Stimulated activated naive CD4-positive, alpha-beta T cell (primary cell): ENCODE measurements at places on chromosomes 11 and 22.

DNA sequence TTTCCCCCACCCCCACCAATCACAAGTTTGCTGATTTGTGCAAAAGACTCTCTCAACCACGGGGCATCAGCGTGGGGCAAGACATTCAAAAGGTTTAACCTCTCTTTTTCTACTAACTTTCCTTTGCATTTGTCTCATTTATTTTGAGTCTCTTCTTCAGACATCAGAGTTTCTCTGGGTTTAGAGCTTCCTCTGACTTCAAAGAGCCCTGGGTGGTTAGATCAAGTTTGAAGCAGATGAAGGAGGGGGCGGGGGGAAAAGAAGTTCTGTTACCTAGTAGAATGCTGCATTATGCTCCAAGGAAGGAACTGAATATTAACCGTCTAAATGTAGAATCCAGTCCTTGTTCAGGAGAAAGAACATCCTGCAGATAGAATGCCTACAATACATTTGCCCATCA lies 24.5 kb downstream of the GAS2 start:
- no peak for DNase-seq

DNA sequence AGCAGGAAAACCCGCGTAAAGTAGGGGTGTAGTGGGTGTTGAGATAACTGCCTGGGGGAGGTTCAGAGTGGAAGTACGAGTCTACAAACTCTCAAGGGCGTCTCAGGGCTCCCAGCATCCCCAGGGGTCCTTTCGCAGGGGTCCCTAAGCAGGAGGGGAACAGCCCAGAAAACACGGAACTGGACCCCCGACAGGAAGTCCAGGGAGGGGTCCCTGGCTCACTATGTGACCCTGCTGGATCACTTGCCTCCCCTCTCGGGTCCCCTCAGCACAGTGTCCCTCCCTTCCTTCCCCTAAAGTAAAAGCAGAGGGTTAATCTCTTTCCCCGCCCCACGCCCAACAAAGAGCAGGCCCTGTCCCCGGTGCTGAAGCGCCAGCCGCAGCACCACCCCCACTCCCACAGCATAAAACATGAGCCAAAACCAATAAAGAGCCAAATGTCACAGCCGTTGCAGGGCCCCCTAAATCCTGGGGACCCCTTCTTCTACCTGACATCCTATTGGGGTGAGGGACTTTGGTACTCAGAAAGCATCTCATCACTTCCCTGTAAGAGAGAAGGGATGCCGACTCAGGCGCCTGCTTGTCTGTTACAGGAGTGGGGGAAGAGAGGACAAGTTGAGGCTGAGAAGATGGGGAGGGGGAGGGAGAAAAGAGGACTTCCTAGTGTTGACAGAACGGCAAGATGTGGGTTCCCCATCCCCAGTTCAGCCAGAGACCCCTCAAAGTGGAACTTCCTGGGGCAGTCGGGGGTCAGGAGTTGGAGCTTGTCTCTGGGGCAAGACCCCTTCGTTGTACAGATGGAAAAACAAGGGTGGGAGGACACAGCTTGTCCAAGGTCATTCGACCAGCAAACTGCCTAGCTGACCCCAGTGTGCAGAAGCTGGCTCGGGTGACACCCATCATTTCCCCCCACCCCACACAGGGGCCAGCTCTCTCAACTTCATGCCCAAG lies 1.4 kb upstream of the NEFH start:
- peak; percentile 7 for DNase-seq

GRCh38 chr11:28259177-28259843 lies 151.1 kb downstream of the METTL15 start:
- DNase-seq, result no peak

- no peak for DNase-seq
Measured at GRCh38 chr11:115630214-115630613, 126.0 kb upstream of the CADM1 start.

GRCh38 chr11:16669799-16670415 lies 68.5 kb upstream of the C11orf58 start:
- no peak for DNase-seq

GRCh38 chr11:34823639-34824038 lies 92.5 kb downstream of the APIP start:
- no peak for DNase-seq

DNA sequence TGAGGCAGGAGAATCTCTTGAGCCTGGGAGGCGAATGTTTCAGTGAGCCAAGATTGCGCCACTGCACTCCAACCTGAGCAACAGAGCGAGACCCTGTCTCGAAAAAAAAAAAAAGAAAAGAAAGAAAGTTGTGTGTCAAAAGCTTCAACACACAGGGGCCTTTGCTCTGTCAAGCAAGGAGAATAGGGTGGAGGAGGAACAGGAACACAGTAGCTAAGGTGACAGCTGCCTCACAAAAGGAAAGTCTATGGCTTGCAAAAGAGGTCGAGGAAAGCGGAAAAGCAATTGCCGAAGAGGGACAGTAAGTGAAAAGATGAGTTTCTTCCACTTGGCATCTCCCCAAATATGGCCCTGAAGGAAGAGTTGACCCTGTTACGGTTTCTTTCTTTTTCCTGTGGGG lies 26.5 kb upstream of the TMA7B start:
- DNase-seq, result no peak

- DNase-seq, result no peak
Measured at GRCh38 chr11:27150098-27150497, 109.5 kb downstream of the BBOX1 start.

DNA sequence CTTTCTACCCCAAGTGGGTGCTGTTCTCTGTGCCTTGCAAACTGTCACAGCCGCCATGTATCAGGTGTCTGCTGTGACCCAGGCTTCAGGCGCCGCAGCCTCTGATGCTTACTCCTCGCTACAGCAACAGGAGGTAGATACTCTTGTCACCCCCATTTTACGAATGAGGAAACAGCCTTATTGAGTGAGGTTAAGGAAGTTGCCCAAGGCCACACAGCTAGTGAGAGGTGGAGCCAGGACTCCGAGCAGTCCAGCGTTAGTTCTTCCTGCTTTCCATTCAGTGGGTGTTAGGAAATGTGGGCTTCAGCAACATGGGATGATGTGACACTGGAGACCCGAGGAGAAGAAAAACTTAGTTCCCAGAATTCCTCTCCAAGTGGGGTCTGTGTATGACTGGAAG lies 14.3 kb downstream of the RNF215 start:
- no peak for DNase-seq

DNA sequence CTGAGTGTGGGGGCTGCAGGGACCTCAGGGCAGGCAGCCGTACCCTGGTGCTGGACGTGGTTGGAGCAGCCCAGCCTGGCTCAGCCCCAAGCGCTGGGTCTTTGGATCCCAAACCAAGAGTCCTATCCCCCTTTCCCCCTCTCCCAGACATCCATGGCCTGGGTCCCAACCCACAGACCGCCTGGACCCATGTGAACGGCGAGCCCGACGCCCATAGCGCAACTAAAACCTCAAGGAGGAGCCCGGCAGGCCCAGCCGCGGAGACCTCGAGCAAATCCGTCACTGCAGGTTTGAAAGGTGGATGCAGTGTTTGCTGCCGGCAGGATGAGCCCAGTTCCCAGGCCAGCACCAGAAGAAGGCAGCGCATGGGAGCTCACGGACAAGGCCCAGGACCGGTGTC lies 337.0 kb downstream of the BRD1 start:
- DNase-seq, result no peak
